ENCODE measurements at places on chromosomes 4 and X.

- DNase-seq: no peak
Observed at GRCh38 chrX:111006116-111006515, 89.9 kb upstream of the PAK3 start.

GRCh38 chr4:8227771-8228318, 28.8 kb downstream of the SH3TC1 start:
- no peak for DNase-seq

- DNase-seq: peak; percentile 56
Observed at GRCh38 chr4:109559625-109559982, 442 bp upstream of the MCUB start.

DNA sequence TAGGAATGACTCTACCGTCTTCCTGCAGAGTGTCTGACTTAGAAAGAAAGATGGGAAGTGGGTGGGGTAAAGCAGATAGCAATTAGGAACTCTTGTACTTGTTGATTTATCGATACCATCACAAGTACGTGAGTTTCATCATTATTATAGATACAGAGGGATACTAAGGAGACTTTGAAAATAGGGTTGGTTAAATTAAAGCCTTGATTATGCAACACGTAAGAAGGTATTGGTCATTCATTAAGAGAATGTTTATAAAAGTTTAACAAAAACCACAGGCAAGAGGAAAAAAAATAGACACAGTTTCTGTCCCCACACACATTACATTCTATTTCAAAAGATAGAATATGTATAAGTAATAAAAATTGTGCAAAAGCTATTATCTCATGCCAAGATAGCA, 65.9 kb upstream of the UGT2B7 start:
- no peak for DNase-seq

DNA sequence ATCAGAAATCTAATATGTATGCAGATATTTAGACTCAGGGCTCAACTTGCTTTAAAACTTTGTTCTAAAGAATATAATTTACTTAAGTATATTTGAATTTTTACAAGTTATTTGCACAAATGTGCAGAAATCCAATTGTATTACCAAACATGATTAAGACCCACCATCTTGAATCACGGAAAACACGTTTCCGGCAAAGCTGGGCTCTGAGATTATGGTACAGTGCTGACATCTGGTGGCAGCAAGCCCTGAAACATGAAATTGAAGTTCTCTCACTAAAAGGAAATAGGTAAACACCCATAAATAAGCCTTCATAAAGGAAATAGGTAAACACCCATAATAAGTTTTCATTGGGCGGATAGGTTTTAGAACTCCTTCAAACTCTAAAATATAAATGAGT, 98.3 kb upstream of the MAOA start:
- peak; percentile 54 for DNase-seq

GRCh38 chr4:139454111-139455045, at the start of gene RAB33B:
Gene RAB33B (plus strand): TSS chr4:139454121. CDS start chr4:139454196, 75 bp downstream.
- no peak for DNase-seq

DNA sequence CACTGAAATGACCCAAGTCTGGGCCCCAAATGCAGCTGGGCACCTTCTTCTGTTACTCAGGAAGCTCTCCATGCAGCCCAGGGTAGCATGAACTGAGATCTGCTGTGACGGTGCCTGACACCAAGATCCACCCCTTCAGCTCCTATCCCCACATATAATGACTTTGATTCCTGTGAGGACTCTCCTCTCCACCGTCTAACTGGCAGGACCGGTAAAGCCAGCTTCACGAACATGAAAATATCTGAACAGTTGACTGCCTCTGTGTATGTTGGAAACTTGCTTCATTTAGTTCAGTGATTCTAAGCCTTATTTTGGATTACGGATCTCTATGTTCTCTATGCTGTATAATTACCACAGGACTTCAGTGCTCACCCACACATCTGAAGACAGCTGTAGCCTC, 115.5 kb upstream of the TMEM150C start:
- DNase-seq: no peak

DNA sequence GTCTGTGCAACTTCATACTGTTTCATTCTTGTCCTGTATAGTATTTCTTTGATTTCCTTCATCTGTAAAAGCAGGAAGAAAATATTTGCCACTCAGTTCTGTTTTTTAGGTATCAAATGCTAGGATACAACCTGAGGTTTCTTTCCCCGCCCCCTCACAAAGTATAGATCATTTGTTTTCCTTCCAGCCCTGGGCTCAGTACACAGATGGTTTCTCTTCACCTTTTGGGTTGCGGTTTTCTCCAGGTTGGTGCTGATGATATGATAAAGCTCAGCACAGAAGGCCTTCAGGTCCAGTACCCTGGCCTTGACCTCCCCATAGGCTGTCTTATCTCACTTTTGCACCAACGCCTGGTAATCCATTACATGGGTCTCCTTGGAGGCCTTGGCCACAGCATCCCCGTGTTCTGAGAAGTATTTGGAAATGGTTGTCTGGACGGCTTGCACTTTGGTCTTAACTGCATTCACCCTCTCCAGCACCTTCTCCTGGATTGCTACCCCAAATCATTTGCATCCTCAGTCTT, 35.2 kb downstream of the PTTG2 start:
- no peak for DNase-seq

GRCh38 chrX:40878766-40879165, 143.4 kb upstream of the MED14 start:
- DNase-seq: no peak

DNA sequence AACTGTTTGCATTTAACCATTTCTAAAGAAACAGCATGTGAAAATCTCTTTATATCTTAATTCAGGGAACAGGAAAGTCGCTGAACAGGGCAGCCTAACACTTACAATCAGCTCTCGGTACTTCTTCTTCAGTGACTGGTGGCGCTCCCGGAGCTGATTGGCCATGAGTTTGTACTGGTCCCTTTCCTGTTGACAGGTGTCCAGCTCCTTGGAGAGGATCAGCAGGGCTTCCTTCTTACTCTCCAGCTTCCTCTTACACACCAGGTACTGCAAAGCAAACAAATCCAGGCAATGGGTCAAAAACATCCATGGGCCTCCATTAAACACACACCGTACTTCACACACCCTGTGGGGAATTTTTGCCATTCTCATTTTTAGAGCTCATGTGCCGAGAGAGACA, 36.4 kb downstream of the CCDC149 start:
- DNase-seq: no peak

GRCh38 chr4:53543561-53543960, 47.7 kb downstream of the LNX1 start:
- DNase-seq: no peak

DNA sequence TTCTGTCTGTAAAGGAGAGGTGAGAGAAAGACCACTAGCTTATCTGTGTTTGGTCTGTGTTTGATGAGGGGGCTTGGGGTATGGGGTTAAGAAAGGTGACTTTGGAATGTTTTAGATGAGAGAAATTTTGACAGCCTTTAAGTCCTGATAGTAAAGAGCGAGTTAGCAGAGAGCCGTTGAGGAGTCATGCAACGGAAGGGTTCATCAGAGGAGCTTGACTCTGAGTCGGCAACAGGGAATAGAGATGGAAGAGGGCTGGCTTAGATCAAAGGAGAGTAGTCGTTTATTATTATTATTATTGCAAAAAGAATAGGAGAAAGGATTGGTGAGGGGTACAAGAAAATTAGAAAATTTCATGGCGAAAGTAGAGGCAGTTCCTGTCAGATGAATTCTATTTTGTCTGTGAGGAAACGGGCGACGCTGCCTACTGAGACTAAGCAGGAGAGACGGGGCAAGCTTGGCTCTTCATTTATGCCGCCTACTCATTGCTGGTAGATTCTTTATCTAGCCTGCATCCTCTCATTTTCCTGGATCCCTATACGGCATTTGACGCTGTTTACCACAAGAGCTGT, 473 bp upstream of the VAMP7 start:
- no peak for DNase-seq

DNA sequence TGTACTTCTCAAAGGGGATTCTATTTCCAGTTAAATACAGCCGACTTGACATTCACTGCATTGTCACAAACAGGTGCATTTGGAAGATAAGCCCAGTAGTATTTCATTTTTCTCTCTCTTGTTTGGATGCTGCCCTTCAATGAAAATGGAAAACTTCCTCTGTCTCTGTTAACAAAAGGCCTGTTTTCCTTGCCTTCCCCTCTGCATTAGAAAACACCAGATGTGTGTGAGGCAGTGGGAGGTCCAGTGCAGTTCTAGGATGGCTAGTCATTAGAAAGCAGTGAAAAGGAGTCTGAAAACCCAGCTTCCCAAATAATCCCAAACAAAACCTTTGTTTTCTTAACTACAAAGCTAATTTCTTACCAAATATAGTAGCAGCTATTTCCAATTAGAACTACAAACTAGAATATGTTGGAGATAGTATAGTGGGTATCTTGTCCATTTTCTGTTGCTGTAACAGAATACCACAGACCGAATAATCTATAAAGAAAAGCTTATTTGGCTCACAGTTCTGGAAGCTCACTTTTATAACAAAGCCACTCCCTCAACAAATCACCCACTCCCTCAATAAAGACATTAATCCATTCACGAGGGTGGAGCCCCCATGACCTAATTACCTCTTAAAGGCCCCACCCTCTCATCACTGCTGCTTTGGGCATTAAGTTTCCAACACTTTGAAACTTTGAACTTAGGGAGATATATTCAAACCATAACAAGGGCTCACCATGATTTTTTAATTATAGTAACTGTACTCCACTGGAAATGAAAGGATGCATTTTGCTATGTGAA, 452.1 kb upstream of the RPS6KA3 start:
- DNase-seq: no peak

- DNase-seq: no peak
Observed at GRCh38 chr4:118969359-118969758, 80.7 kb downstream of the SYNPO2 start.

Data from stimulated activated naive CD8-positive, alpha-beta T cell treated with anti-CD3 and anti-CD28 coated beads, Interleukin-15, Interleukin-2, amounts not matched to agents 100 U/mL and 50 U/mL, for 24 hours (primary cell).